Activated CD8-positive, alpha-beta memory T cell treated with anti-CD3 and anti-CD28 coated beads for 1 hour (primary cell): ENCODE measurements at places on chromosomes 13 and 19.

DNA sequence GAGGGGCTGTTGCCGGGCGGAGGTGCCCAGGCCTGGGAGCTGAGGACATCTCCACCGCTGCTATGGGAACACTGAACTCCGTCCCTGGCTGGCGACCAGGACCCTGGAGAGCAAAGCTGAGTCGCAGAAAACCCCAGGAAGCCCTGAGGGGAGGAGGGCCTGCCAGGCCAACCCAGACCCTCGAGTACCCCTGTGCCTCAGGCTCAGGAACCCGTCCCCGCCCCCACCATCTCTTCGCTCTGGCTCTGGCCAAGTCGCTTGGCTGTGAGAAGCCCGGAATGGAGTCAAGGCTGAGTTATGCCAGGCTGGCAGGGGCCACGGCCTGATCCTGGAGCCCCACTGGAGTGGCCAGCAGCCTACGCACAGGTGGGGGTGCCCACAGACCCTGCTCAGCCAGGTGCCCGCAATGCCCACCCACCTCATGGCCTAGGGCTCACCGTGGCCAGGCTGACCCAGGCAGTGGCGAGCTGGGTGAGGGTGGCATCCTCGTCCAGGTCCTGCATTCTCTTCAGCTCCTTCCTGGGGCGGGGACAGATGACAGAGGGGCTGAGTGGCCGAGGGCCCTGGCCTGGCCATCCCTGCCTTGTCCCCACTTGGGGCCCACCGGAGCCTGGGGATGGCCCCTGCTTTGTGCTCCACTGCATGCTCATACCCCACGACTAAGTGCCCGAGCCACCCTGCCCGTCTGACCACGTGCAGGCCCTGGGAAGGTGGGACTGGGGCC lies 8.5 kb upstream of the CERS1 start:
- no peak for DNase-seq

DNA sequence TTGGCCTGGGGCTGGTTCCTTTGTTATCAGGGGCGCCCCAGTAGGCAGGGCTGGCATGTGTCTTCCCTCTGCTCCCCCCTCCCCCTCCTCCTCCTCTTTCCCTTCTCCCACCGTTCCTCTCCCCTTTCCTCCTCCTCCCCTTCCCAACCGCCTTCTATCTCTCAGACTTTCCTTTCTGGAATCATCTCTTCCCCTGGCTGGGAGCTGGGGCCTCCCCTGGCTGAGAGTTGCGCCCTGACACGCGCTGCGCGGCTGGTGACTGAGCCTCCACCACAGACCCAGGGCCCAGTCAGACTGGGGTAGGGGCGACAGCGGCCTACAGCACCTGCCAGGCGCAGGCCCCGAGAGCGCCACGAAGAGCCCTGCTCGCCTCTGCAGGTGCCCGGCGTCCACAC lies 2.8 kb downstream of the PNMA8B start:
- DNase-seq: no peak

GRCh38 chr13:97072297-97072696 lies 78.0 kb upstream of the OXGR1 start:
- no peak for DNase-seq

DNA sequence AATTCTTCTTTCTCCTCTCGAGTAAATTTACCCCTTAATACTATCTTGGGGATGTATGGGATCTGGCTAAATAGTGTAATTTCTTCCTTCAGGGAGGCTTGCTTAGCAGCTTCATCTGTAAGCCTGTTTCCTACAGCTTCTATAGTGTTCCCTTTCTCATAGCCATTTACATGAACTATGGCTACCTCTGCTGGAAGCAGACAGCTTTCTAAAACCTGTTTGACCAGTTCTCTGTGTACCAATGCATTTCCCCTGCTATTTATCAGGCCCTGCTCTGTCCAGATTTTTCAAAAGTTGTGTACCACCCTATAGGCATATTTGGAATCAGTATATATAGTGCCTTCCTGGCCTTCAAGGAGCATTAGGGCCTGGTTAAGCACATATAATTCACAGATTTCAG lies 113.6 kb upstream of the PCDH9 start:
- no peak for DNase-seq

- DNase-seq: no peak
Measured at GRCh38 chr13:40292108-40292507, 374.3 kb downstream of the FOXO1 start.

GRCh38 chr13:21361706-21362105 lies 97.4 kb downstream of the ZDHHC20 start:
- no peak for DNase-seq

GRCh38 chr19:58037927-58038687 lies 4.3 kb downstream of the ZSCAN1 start:
- DNase-seq: no peak

DNA sequence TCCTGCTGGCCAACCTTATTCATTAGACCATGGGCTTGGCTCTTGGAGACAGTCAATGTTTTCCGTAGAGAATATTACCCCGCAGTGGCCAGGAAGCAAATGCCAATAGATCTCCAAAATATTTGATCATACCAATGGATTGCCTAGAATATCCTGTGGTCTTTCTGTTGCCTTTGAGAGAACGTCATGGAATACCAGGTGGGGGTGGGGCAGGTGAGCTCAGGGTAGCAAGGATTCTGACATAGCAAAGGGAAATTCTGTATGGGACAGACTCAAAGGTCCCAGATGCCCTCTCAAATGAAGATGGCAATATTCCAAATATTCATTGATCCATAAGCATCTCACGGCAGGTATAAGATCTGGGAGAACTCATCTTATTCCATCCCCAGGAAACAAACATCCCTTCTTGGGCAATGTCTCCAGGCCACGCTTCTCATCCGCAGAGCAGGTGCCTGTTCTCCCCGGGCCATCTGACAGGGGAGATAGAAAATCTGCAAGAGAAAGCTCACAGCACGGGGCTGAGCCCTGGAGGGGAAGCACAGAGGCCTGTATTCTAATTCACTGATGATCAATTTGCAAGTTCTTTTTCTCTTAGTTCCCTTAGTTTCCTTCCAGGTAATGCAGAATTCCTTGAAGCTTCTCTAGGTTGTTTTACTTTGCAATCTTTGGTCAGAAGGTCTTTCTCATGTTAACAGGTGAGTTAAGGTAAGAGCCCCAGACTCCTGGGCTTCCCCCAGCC lies 69.6 kb upstream of the TSHZ3 start:
- DNase-seq: no peak

DNA sequence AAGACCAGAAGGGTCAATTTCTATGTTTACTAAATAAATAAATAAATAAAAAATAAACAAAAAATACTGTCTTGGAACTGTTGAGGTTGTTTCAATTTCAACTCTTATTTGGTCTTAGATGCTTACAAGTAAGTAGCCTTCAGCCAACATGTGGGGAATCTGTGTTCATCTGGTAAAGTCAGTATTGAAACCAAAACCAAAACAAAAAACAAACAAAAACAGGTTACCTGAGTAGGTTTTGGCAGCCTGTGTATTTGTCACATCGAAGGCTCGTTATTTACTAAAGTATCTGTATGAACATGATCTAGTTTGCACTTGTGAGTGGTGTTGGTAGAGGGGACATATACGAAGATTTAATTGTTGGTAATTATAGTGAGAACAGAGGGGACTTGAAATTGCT lies 471.5 kb downstream of the SLITRK5 start:
- no peak for DNase-seq

- no peak for DNase-seq
Measured at GRCh38 chr13:85663856-85664255, 135.4 kb downstream of the SLITRK6 start.

DNA sequence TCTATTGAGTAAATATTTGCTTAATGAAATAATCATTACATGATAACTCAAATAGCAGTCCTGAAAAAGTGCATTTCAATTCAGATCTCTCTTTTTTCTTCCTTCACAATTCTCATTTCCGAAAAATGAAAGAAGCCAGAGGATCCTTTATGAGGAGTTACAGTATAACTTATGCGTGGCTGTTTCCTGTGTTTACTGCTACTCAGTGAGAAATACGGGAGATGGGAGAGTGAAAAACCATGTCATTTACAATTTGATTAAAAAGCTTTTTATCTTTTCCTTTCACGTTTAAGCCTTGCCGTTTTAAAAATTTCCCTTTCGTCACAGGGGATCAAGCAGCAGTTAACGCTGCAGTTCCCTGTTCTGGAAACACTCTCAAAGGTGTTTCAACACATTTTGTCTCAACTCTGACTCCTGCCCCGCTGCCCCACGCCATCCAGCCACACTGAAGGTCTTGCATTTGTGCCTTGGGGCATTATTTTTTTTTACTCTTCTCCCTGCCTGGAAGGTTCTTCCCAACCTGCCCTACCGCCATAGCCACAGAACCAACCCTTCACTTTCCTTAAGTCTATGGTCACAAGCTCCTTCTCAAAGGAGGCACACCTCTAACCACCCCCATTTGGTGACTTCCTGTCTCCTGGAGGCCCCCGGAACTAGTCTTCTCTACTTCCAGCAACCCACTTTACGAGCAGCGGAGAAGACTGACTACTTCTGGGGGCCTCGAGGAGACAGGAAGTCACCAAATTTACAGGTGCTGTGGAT lies 17.0 kb downstream of the KL start:
- no peak for DNase-seq

DNA sequence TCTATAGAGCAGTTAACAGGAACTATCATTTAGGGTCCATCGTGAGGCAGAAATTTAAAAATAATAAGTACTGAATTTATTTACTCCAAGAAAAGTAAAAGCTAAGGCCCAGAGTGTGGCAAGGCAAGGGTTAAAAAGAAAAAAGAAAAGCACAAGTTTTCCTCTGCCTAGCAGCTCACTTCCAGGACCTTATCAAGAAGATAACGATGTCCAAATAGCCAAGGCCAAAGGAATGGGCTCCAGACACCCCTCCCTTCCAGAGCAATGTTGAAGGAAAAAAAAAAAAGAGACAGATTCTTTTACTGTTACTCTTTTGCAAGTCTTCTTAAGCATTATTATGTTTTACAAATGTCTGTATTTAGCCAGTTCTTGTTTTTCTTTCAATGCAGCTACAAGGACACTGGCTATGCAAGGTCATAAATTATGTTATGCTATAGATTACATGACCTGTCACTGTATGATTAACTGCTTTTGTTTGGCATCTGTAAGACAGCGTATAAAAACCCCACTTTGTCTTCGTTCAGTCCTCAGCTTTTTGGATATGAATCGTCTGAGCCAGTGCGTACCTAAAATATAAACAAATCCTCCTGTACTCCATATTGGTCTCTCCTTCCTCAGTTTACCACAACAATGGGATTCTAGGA lies 2.9 kb upstream of the ZNF700 start:
- no peak for DNase-seq

DNA sequence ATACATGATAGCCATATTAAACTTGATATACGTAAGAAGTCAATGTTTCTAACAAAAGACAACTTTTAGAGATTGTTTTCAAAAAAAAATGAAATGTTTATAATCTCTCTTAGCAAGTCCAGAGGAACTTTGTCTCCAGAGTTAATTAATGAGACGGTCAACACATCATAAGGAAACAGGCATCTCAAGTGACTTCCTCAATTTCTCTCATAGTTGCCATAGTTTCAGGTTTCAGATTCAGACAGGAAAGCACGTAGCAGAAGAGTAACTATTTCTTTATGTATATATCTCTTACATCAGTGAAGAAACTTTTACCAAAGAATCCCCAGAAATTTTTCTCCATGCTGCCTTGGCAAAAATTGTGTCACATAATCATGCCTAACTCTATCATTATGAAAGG lies 159.6 kb upstream of the ATXN8OS start:
- DNase-seq: no peak

- no peak for DNase-seq
Measured at GRCh38 chr13:99796175-99796819, 175.3 kb downstream of the ZIC5 start.

GRCh38 chr19:34201133-34201532 lies 28.8 kb downstream of the LSM14A start:
- DNase-seq: no peak

DNA sequence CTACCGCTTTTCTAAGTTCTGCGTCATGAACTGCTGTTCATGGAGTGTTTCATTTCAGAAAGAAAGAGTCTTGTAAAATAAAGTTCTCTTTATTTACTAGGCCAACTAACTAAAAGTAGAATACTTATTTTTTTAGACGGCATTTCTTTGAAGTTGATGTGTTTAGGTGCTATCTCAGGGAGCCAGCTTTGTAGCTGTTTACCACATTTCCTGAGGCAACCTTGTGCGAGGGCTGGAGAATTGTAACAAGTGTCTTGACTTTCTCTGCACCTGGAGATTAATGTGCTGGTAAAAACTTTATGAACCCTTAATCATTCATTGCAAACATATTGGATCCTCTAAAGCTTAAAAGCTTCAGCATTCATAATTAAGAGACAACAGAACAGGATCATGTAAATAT lies 229.3 kb downstream of the GPC6 start:
- no peak for DNase-seq

- DNase-seq: no peak
Measured at GRCh38 chr19:38190793-38191192, 33.2 kb downstream of the DPF1 start.

DNA sequence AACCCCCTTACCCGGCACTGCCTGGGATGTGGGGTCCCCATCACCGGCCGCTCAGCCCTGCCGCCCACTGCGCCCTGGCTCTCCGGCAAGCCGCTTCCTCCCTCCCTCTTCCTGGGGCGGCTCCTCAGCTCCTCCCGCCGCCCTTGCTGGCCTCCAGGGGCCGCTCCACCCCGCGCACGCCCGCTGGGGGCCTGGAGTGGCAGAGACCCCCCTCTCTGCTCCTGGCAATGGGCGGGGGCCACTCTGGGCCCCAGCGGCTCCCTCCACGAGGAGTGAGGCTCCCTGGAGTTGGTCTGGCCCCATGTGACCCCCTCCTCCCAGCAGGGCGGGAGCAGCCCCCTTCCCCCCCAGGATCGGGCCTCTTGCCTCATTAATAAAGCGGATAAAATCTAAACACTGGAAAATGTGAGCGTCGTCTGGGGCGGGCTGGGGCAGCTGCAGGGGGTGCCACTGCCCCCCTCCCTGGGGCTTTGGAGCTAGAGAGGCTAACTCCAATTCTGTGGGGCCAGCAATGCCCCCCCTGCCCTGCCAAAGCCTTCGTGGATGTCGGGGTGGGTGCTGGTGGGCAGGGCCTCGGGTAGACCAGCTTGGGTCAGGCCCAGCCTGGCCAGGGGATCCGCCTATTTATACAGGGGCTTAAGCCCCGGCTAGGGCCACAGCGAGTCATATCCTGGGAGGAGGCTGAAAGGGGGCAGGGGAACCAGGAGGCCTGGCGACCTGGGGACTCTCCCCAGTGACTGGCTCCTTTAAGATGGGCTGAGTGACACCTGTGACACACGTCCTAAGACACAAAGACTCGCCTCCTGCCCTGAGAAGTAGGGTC lies at the start of gene PTGER1:
PTGER1 (minus strand) TSS at position 104 of the 823 bp plus-strand sequence. CDS start 1,034 bp downstream, outside the sequence.
- no peak for DNase-seq

DNA sequence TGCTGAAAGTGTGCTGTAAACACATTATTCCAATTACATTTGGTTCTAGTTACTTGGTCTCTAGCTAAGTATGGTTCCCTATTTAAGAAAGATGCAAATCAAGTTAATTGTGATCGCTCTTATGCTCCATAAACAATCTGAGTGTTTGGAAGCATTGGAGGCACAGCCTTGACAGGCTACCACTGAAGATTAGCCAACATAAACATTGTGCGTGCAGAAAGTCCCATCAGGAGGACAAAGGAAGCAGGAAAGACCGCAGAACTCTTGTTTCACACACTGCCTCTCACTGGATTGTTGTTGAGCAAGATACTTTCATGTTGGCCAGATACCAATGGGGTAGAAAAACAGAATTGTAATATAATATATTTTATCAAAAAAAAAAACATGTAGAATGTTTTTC lies 814.4 kb downstream of the EFNB2 start:
- no peak for DNase-seq

- no peak for DNase-seq
Measured at GRCh38 chr13:97387890-97388289, 46.1 kb upstream of the RAP2A start.
